Heart left ventricle (tissue), 16 donors: ENCODE measurements at places on chromosomes 5 and 9. TPM values are rescaled to one million over a fixed set of nuclear protein-coding genes. Genes with fewer than 3 reads are reported as not detected.

Gene EIF4E1B
- total RNA-seq, result not detected

Gene SLC34A3
- total RNA-seq, result not detected

Gene DAB2
- 29.1 TPM for total RNA-seq

Gene SLIT3
- total RNA-seq, result 14.4 TPM

Gene TIMD4
- total RNA-seq, result 14.8 TPM

Gene TMEM215
- not detected for total RNA-seq

Gene GABRA1
- not detected for total RNA-seq

GRCh38 chr5:161549106-161549505 lies 2.6 kb upstream of the GABRB2 start:
- DNase-seq, result no peak

DNA sequence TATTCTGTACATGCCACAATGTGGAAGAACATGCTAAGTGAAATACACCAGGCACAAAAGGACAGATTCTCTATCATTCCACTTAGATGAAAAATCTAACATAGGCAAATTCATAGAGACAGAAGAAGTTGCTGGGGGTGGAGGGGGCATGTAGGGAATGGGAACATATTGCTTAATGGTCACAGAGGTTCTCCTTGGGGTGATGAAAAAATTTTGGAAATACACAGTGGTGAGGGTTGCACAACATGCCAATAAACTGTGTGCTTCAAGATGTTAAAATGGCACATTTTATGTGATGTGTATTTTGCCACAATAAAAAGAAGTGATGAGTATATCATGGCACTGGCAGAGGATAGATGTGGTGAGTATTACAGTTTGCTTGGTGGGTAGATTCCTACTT lies 111.9 kb downstream of the SUSD1 start:
- DNase-seq, result no peak

GRCh38 chr5:143258559-143259253 lies 144.8 kb downstream of the NR3C1 start:
- no peak for DNase-seq

GRCh38 chr9:31119890-31120454 lies 1264.5 kb upstream of the ACO1 start:
- no peak for DNase-seq

DNA sequence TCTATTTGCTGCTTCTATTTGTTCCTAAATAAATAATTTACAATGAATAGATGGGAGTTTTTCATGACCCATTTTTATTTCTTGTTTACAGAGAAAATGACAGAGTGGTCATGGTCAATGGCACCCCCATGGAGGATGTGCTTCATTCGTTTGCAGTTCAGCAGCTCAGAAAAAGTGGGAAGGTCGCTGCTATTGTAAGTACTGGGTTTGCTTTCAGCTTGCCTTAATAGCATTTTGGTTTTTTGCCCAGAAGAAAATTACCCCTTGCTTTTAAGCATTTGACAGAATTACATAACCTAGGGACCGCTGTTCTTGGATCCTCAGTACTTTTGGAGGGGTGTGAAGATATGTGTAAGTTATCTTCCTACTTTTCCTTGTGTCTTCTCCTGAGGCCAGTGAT lies 44.1 kb downstream of the TJP2 start:
- DNase-seq, result no peak

DNA sequence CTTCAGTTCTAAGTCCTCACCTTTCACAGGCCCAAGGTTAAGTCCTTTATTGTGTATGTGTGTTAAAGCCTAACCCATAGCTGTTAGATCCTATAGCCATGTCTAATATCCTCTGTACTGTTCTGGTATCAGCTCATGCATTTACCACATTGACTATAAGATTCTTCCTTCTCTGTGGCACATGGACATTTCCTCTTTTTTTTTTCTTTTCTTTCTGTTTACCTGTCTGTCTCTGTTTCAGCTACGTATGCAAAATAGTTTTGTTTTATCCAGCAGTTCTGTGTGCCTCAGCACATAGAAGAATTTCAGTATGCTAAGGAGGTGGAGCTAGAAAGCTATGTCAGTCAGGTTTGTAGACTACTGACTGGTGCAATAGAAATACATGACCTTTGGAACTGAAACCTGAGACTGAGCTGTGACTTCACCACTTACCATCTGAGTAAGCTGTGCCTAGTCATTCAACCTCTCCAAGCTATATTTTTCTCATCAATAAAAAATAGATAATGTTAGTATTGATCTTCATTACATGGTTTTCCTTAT lies 155.6 kb upstream of the VLDLR start:
- DNase-seq, result no peak

GRCh38 chr5:136006761-136007251 lies 22.0 kb upstream of the TGFBI start:
- no peak for DNase-seq

DNA sequence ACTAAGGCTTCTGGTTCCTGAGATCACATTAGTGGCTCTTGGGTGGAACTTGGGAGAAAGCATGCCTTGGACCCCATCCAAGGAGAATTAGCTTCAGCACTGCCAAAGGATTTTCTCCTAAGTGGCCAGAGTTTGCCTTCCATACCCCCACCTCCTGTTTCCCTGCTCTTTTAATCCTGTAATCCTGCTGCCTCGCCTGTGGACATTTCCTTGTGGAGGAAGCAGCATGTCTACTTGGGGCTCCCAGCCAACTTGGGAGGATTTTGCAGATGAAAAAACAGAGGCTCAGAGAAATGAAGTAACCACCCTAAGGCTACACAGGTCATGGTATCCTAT lies 1.6 kb downstream of the ARSI start:
- DNase-seq, result no peak

- DNase-seq, result no peak
Measured at GRCh38 chr9:105069696-105070095, 141.7 kb upstream of the ABCA1 start.

DNA sequence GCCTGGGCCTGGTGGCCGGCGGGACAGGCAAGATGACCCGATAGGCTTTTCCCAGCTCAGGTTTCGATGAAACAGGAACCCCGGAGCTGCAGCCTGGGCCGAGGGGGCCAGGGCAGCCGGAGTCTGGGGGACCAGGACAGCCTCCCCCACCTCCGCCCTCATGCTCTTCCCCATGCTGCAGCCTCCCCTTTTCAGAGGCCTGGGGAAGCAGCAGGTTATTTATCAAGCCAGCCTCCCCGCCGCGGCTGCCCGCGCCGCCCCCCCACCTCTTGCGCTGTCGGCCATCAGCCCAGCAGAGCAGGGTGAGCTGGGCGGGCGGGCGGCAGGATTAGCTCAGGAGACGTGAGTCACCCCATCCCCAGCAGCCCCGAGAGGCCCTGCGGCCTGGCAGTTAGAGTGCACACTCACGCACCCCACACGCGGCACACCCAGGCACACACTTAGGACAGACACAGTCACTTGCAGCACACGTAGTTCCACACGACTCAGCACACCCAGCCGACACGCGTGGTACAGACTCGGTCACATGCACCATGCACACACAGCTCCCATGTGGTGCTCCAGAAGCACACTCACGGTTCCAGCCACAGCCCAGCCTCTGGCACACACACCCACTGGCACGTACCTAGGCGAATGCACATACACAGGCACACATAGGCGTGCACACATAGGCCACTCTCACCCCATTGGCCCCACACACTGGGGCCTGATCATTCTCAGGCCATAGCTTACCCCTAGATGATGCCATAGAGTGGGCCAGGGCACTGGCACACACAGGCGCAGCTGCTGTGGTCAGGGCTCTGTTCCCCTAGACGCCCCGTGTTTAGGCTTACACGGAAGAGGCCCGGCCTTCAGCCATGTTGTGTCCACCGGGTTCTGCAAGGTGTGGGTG lies 13.0 kb downstream of the CXXC5 start:
- peak; percentile 92 for DNase-seq

DNA sequence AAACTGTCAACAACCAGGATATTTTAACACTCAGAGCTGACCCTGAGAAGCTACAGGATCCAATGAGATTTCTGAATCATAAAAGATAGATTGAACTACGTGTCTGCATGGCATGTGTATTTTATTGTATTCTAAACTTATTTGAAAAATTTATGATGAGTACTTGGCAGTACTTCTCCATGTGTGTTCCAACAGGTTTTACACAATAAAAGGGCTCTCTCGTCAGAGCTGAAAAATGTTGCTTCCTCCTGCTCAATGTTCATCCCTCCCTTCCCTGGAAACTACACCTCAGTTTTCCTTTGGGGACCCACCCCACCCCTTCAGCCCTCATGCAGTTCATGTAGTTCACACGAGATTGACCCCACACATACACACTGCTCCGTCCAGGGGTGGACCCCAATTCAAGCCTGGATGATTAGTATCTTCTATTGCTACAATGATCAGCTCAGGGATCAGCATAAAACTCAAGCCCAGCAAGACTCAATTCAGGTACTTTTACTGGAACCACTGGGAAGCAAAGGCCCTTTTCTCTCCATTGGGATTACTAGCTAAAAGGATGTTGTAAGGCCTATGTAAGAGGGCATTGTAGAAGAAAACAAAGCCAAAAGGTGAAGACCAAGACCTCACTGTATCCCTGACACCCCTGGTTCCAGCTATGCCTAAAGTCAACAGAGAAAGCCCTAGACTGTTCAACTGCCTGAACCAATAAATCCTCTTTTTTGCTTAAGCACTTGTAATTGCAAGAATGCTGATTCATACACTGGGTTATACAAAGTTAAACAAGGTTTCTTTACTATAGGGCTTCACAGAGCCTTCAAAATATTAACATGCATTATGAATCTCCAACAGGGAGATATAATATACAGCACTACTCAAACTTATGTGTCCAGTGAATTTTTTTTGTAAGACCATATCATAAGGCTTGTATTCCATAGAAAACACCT lies 112.6 kb downstream of the SAXO1 start:
- DNase-seq, result no peak

DNA sequence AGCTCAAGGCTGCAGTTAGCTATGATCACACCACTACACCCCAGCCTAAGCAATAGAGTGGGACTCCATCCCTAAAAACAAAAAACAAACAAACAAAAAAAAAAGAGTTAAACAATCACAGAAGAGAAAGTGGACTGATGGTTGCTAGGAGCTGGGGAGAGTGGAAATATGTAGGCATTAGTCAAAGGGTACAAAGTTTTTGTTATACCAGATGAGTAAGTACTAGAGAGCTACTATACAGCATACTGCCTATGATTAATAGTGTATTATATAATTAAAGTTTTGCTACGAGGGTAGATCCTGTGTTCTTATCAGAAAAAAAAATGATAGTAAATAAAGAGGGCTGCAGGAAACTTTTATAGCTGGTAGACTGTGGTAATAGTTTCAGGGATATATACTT lies 538.6 kb downstream of the ELAVL2 start:
- DNase-seq, result no peak

DNA sequence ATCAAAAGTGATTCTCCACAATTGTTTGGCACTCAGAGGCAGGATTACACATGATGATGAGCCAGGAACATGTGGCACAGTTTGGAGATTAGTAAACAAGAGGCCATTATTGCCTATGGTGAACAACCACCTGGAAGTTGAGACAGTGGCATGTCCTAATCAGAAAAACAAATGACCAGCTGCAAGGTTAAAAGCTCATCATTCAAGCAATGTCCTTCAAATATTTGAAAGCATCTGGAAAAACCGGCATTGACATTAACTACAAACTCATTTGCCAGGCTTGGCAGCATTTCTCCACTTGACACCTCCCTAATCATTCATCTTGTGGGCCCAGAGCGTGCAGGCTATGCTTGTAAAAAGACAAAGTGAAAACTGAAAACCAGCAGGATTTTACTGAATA lies 80.6 kb upstream of the MEGF10 start:
- no peak for DNase-seq

- no peak for DNase-seq
Measured at GRCh38 chr9:107480386-107480789, 9.2 kb downstream of the KLF4 start.

DNA sequence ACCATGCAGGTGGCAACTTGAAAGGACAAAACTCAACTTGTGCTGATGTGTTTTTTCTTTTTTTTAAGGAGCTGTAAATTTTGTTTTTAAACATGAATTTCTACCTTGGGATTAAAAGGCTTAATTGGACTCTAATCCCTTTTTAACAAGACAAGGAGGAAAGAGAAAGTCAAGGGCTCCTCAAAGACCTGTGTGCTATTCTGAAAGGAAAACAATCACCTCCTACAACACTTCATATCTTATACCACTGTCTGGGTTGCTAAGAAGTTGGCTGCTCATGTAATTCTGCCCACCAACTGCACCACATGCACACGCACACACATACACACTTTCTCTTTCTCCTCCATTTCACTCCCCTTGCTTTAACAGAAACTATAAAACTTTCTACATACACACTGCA lies 78.6 kb downstream of the SH3RF2 start:
- DNase-seq, result no peak

DNA sequence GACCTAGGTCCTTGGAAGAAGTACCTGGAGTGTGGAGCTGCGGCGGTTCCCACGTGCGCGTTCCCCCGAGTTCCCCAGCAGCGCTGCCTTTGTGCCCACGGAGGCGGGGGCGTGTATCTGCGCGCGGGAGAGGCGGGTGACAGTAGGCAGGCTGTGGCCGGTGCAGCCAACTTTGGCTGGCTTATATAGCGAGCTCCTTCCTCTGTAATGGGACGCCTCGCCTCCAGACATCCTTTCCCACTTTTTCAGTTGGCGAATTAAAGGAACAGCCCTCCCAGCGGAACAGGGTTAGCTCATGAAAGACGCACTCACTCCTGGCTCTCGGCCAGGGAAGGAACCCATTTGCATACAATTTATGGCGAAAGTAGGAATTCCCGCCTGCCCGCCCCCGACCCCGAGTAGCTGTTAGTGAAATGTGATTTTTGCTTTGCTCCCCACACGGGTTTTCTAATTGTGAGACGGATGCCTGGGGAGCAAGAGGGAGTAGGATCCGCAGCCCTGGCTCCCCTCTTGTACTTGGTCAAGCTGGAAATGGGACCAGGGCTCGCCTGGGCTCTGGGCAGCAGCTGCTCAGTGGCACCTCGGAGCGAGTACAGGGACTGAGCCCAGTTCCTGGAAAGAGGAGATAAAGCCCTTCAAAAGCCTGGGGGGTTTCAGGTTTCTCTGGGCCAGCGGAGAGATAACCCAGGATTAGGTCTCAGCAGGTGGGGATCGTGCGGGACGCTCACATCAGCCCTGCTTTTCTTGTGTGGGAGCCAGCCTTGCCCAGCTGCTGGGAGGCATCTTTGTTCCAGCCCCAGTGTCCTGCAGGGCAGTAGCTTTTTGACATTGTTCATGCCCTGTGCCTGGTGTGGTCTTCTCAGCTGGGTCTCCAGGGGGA lies at the start of gene TNC:
Gene TNC, minus strand, starts transcription at position 159 of the 880 bp plus-strand sequence. CDS start 27,139 bp downstream, outside the sequence.
- peak; percentile 46 for DNase-seq

DNA sequence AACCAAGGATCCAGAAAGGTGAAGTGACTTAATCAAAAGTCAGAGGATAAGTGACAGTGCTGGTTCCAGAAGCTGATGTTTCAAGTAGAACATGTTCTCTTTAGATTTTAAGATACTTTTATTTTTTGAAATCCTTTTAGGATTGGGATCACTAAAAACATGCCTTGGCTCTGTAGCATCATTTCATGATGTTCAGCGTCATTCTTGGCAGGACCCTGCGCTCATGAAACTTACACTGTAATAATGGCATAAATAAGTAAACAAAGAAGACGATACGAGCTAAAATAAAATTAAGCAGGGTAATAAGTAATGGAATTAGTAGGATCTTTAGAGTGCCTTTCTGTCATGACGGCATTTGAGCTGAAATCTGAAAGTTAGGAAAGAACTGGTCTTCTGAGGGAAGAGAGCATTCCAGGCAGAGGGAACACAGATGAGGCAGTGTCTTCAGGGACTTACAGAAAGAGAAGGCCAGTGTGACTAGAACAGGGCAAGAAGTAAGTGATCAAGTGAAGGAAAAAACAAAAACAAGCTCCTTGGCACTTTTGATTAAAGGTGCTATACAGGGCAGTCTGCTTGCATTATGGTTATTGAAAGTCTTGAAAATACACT lies 19.9 kb downstream of the CTNNA1 start:
- no peak for DNase-seq
